RPMI7951 (cell line): ENCODE measurements at places on chromosomes 11 and 22. TPM values are rescaled to one million over a fixed set of nuclear protein-coding genes. Genes with fewer than 3 reads are reported as not detected.

Gene GGTLC3
- not detected in 2 replicates for total RNA-seq

Gene LARGE1
- 2.9 and 3.0 TPM in 2 replicates for total RNA-seq

DNA sequence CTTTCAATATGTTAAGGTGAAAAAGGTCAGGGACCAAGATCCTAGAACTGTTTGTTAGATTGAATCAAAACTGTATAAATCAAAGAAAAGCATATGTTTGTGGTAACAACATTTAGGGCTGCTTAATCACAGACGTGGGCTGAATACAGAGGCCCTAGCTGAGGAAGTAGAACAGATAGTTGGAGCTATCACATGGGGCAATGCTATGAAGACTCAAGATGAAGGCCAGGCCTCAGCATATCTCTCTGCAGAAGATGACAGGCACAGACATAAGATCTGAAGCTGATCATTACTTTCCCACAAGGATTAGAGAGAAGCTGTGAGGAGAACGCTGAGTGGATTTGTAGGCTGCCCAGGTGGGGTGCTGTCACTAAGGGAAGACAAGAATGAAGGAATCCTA is 158.6 kb upstream of the CARD18 start:
- DNase-seq: no peak

Gene MPZL2
- total RNA-seq: 0.72 TPM in 1 of 2 replicates, not detected in the other

- no peak for DNase-seq
Observed at GRCh38 chr22:25569983-25570382, 5.5 kb downstream of the GRK3 start.

DNA sequence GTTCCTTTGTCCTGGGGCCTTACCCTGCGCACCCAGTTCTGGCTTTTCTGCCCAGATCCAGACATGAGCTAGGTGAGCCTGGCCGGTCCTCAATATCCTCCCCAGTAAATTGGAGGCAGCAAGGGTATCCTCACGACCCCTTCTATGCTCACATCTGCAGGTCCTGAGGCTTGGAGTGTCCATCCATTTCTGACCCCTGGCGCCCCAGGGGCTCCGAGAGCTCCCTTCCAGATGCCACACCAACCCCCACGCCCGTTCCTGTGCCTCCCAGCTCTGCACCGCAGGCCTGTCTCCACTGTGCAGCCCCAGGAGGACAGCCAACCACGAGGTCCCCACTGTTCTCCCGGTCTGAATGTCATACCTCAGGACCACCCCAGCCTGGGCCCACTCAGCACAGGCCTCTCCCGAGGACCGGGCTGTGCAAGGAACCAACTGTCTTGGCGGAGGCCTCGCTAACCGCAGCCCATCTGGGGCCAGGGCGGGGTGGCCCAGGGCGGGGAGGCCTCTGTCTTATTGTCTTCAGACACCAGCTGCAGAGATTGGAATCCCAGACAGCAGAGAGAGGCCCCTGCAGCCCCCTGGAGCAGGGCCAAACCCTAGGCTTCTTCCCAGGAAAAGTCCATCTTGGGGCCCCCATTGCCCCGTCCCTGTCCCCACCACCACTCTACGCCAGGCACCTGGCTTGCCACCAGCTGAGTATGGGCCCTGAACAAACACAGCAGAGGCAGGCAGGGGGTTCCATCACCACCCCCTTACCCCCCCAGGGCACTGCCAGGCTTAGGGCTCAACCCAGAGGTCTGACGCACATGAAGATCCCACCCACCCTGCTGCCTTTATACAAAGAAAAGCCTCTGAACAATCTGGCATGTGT is 39.3 kb downstream of the ALX4 start:
- DNase-seq: no peak

Gene C11orf87
- total RNA-seq: not detected in 2 replicates

Gene YPEL1
- total RNA-seq: 1.1 and 1.8 TPM in 2 replicates

Gene F2
- not detected in 2 replicates for total RNA-seq

- DNase-seq: peak; percentile 33
Observed at GRCh38 chr11:1877211-1878136, 14.2 kb downstream of the PRR33 start.

Gene DEFB131B
- not detected in 2 replicates for total RNA-seq

Gene FAM83F
- 0.10 TPM in 1 of 2 replicates, not detected in the other for total RNA-seq

- no peak for DNase-seq
Observed at GRCh38 chr22:17974087-17974486, 50.3 kb downstream of the MICAL3 start.

- no peak for DNase-seq
Observed at GRCh38 chr11:121105063-121105480, 4.0 kb downstream of the TECTA start.

DNA sequence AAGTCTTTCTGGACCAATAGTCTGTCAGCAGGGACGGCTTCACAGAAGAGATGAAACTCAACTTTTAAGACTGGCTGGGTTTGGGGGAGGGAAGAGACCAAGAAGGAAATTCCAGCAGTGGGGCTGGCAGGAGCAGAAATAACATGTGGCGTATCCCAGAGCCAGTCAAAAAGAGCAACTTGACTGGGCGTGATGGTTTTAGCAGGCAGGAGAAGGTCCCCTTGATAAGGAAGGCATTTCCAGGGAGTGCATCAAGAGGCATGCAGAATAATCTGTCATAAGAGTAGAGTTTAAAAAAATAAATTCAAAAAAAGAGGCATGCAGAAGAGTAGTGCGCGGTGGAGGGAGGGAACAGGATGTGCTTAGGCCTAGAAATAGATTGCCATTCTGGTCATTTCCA is 52.5 kb downstream of the C22orf31 start:
- DNase-seq: no peak

DNA sequence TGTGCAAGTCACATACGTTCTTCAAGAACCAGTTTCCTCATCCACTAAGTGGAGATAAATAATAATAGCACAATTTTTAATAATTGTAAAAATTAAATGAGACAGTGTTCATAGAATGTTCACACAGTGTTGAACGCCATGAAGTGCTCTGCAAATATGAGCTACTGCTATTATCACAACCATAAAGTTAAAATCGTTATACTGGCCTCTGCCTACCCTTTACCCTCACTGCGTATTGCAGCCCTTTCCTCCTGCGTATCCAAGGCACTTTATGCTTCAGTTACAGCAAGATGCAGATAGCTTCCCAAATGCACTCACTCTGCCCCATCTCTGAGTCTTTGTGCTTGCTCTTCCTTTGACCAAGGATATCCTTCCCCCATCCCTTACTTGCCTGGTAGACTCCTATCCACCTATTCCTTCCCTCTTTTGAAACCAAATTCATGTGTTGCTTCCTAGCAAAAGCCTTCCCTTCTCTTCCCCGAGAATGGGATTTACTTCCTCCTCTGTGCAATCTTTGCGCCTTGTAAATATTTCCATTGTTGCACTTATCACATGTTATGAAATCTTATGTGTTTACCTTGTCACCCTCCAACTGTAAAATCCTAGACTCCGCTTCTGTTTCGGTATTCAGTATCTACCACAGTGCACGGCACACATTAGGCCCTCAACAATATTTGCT is 196.9 kb downstream of the ADAMTS15 start:
- DNase-seq: no peak

DNA sequence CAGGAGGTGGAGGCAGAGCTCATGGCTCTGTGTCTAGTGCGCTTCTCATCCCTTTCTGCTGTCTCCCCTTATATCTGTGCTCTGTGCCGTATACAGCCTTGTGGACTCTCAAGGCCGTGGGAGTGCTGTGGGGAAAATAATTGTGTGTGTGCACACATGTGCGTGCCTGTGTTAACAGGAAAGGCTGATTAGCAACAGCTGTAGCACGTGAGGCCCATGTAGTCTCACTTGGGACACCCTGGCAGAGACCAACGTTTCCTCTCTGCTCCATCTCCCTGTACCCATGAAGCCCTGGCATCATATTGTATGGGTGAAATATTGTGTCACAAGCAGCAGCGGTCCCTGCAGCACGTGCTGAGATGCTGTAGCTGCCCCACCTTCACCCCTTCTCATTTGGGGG is 109.3 kb downstream of the LRRC32 start:
- DNase-seq: peak; percentile 65

DNA sequence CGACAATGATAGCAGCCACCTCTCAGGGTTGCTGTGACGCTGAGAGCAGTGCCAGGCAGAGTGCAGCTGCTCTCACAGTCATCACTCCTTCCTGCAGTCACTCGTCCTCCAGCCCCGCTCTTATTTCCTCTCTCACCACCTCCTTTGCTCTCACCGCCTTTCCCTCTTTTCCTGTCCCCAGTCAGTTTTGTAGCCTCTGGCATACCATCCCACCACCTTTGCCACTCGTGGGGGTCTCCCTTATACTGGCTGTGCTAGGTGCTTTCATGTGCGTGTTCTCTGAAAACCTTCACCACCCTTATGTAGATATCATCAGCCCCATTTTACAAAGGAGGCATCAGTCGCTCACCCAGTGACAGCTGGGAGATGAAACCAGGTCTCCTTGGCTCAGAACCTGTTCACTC is 19.3 kb upstream of the ST3GAL4 start:
- DNase-seq: no peak

GRCh38 chr11:40215556-40215955 is 1243.9 kb downstream of the LRRC4C start:
- no peak for DNase-seq

- DNase-seq: no peak
Observed at GRCh38 chr22:48867891-48868290, 959.8 kb downstream of the BRD1 start.

DNA sequence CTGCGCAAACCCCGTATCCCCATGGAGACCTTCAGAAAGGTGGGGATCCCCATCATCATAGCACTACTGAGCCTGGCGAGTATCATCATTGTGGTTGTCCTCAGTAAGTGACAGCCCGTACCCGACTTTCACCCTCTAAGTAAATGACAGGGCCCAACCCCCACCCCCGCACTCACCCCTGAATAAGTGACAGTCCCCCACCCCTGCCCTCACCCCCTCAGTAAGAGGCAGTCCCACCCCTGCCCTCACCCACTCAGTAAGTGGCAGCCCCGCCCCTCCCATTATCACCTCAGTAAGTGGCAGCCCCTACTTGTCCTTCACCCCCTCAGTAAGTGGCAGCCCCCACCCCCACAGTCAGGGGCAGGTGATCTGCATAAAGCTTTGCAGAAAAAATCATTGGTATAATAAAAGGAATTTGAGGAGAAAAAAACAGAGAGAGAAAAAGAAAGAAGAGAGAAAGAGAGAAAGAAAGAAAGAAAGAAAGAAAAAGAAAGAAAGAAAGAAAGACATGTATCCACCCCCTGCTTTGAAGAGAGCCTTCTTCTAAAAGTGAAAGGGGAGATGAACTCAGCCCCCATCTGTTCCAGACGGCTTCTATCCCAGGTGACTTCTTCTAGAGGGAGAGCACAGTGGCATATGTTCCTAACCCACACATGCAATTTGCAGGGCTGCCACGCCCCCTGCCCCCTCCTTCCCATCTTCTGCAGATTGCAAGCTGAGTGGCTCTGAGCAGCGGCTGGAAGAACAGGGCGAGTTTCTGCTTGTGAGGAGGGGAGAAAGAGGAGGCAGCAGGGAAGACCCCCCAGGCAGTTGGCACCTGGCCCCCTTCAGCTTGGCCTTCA is 12.5 kb upstream of the SMIM35 start:
- DNase-seq: no peak

DNA sequence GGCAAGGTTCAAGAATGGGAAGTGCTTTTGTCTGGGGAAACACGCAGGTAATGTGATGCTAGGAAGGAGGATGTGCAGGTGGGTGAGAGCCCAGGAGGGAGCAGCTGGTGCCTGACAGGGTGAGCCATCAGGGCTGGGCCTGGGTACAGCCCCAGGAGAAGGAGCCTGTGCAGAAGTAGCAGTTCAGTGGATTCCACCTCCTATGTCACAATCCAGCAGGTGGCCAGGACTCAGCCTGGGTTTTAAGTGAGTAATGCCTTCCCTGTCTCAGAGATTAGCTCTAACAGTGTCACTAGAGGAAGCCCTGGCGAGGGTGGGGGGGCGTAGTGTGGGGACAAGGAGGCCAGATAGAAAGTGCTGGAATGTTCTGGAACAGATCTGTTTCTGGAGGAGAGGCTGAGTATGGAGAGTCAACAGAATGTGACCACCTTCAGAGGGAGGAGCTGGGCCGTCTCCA is 8.1 kb downstream of the RIC8A start:
- DNase-seq: no peak
